GM06990 (cell line): ENCODE measurements at places on chromosomes 4 and X.

DNA sequence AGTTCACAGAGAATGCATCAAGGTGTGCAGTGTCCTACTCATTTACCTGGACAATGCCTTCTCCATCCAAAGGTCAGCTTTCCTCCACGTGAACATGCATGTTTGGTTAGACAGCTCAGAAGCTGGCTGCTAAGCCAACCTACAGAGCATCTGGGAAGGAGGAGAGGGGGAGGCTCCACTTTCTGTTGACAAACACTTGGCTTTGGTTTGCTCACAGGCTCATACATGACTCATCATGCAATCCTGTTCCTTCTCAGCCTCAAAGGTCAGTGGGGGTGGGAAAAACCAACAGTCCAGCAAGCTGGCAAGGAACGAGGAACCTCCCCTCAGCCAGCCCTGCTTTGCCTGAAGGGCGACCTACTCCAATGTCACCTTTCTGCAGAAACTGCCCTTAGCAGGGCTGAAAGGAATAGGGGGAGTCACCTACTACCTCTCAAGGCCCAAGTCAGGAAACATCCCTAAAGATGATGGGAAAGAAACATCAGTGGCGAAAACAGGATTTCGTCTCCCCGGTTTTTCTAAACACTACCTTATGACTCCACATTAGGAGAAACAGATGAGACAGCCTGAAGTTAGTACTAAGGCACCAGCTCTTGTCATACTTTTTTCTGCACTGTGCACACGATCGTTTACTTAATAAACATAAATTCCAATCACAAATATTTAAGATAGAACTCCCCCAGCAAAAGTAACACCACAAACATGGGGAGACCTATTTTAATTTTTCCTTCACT, 37.9 kb downstream of the RELL1 start:
- DNase-seq, result no peak

- DNase-seq, result no peak
Measured at GRCh38 chr4:173182403-173182802, 13.8 kb downstream of the GALNT7 start.

- DNase-seq, result no peak
Measured at GRCh38 chr4:140996766-140997165, 136.5 kb downstream of the RNF150 start.

- no peak for DNase-seq
Measured at GRCh38 chr4:76886214-76886613, 11.7 kb downstream of the SOWAHB start.

DNA sequence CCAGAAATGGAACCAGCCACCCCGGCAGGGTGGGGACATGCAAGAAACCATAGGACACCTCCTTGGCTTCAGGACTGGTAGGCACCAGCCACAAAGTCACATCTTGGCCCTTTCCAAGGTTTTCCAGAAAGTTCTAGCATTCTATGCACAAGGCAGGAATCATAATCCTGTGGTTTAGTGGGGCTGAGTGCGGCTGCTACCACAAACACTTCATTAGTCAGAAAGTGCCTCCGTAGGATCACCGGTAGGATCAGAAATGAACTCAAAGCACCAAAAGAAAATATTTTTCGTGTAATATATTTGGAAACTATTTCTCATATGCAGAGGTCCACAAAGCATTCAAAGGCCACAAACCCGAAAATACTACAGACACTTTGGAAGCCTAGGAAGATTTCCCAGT, 191.7 kb downstream of the PTTG2 start:
- DNase-seq, result no peak

DNA sequence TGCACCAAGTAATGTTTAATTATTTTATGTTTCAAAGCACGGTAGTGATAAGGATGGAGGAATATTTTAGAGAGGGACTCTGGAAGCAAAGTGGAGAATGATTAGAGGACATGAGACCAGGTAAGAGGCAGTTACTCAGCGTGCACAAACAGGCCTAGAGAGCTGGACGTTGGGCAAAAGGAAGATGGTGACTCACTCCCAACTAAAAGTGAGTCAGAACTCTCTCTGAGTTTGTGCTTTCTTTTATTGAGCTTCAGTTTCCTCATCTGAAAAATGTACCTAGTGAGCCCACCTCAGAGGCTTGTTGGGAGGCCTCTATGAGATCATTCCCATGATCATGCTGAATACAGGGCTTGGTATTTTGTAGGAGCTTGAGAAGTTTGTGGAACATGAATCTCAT, 1.6 kb upstream of the ZC4H2 start:
- no peak for DNase-seq

- no peak for DNase-seq
Measured at GRCh38 chr4:16264798-16265197, 38.5 kb upstream of the TAPT1 start.

DNA sequence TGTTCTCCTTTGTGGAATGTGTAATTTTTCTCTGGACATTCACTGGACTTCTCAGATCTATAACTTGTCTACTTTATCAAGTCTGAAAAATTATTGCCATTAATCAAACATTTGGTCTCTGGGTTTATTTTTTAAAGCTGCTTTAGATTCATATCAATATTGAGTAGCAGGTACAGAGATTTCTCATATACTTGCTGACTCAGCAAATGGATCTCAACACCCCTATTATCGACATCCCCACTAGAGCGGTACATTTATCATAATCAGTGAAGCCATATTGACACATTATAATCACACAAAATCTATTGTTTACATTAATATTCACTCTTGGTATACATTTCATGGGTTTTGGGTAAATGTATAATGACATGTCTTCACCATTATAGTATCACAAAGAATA, 268.7 kb downstream of the SPOCK3 start:
- no peak for DNase-seq

DNA sequence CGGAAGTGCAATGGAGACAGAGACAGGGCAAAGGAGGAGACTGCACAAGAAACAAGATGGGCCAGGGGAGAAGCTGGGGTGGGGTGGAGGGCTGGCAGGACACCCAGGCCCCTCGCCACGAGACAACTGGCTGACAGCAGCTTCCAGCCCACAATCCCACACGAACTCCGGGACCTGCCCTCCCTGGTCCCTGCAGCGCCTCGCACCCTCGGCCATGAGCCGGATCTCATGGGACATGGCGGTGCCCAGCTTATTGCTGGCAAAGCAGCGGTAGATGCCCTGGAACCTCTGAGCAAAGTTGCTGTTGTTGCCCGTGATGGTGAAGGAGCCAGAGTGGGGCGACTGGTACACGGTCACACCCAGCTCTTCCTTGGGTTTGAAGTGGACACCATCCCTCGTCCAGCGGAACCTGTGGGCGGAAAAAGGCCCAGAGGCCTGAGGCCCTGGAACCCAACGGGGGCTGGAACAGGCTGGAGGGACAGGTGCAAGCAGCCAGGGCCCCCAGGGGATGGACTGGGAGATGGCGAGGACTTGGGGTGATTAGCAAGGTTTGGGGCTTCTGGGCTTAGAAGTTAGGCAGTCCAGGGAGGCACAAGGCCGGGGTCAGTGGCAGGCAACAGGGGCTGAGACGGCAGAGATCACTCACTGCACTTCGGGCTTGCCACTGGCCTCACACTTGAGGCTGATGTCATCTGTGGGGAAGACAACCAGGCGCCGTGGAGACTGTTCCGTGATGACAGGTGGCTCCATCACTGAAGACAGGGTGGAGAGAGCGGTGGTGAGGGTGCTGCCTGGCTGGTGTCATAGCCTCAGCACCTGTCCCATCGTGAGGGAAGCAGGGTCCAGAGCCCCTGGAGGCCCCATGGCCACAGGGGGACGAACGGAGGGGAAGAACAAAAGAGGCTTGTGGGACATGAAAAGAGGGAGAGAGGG, 13.8 kb downstream of the L1CAM start:
- DNase-seq, result no peak

GRCh38 chr4:97653701-97654100, 489.6 kb downstream of the STPG2 start:
- no peak for DNase-seq

DNA sequence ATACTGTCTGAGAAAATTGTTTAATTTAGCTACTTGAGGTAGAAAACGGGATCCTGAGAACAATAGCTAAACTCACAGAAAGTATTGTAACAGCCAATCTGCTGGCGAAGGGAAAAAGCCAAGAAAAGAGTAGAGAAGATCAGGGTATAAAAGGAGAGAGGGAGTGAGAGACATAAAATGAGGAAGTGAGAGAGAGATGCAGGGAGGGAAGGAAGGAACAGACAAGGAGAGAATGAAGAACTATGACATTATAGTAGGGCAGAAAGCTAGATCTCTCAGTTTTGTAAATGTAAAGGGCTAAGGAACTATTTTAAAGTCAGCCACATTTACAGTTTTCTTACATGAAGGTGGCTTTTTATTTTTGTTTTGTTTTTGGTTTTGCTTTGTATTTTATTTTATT, 1.6 kb upstream of the GIMD1 start:
- no peak for DNase-seq

GRCh38 chr4:107701565-107701964, 18.5 kb downstream of the PAPSS1 start:
- no peak for DNase-seq

DNA sequence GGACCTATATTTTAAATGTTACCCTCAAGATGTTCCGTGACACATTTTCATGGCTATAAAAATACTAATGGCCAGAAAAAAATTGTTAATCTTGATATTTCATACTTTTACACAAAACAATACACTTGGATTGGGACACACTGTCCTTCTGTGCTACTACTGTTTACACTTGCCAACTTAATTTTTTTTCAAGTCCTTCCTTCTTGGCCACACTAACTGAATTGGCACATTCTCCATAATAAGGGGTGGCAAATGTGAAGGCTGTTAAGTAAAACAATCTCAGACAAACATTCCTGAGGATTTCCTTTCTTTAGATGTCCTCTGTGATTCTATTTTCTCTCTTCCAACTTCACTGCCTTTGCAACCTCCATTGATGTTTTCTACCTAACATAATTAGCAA, 225.8 kb downstream of the IQCM start:
- DNase-seq, result no peak

GRCh38 chr4:147396105-147396504, 84.8 kb upstream of the EDNRA start:
- no peak for DNase-seq

DNA sequence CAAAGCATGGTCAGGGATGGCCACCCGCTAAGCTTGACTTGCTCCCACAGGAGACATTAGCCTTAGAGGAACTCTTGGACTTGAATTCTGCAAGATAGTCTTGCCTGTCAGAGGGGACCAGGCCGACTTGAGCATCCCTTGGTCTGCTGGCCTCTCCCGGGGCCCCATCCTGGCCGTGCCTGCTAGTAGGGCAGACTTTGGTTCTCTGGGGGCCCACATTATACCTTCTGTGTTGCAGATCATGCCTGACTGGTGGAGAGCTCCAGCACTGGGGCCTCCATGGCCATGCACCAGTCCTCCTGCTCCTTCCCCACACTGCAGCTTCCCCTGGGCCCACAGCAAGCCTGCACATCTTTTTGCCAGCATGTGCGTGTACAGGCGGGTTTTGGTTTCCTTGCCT, 46.5 kb downstream of the DACH2 start:
- DNase-seq, result no peak

DNA sequence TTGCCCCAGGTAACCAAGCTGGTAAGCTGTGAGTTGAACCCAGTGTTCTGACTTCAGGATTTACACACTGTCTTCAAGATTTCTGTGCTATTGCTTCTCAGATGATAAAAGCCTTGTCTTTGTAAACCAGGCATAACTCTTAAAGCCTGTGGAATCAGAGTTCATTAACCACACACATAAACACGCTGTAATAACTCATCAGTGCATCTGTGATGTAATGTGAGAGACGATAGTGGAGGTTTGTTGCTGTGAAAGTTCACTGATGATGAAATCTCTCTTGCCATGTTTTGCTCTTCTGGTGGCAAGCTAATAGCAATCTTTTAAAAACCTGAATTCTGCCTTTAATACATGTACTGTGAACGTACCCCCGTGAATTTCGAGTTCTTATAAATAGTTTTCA, 41.5 kb downstream of the CLCN4 start:
- no peak for DNase-seq

DNA sequence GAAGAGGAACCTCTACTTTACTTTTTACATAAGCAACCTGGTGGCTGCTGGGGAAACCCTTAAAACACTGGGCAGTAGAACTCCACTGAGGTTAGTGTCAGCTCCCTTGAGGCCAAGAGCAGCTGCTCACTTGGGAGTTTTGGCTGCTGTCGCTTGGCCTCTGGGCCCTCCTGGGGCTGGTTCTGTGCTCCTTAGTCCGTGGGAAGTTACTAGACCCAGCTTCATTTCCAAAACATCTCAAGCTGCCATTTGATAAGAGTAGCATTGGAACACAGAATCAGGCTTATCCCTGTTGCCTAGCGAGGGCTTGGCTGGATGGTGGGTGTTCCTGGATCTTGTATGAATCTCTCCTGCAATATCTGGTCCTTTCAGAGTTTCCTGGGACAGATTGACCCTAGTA, 26.1 kb downstream of the RNF4 start:
- no peak for DNase-seq

- no peak for DNase-seq
Measured at GRCh38 chr4:186719925-186720694, 3.5 kb downstream of the FAT1 start.

GRCh38 chrX:118990512-118991227, 16.3 kb downstream of the LONRF3 start:
- DNase-seq, result no peak

GRCh38 chr4:184825141-184825895, 450 bp downstream of the ACSL1 start:
- peak; percentile 52 for DNase-seq

- no peak for DNase-seq
Measured at GRCh38 chr4:174935607-174936006, 17.4 kb downstream of the ADAM29 start.

DNA sequence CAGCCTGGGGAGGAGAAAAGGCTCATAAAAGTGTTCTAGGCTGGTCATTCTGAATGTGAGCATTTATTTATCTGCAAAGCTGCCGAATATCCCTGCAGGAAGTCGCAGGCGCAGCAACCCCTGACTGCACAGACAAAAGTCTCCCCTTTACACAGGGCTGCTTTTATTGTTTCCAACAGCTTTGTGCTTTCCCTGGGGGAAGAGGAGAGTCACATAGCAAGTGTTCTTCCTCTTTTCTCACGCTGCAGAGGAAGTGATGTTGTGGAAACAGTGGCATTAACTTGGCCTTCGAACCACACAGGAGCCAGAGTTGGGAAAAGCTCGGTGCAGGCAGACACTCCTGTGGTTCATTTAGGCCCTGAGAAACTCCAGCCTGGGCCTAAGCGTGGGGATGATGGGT, 81.5 kb upstream of the BCOR start:
- DNase-seq, result no peak

DNA sequence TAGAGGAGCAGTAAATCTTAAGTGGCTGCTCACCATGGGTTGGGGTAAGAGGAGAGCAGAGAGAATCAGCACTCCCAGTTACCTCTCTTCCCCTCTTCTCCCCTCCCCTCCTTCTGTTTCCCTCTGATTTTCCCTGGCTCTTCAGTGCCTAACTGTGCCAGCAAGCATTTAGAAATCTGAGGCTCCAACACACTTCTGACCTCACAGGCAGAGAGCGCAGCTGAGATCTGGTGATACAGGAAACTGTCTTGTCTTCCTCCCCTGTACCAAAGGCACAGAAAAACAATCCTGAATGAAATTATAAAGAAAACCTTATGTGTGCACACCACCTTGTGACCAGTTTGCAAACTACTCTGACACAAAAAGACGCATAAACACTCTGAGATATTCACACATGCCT, 82.4 kb upstream of the SMIM10 start:
- no peak for DNase-seq
